ENCODE measurements at places on chromosomes 4 and X.
A peak's percentile ranks its signal among the peaks of the same experiment; 100 is the strongest.

GRCh38 chrX:131792789-131793462 lies 230.2 kb upstream of the STK26 start:
- peak; percentile 53 for DNase-seq

DNA sequence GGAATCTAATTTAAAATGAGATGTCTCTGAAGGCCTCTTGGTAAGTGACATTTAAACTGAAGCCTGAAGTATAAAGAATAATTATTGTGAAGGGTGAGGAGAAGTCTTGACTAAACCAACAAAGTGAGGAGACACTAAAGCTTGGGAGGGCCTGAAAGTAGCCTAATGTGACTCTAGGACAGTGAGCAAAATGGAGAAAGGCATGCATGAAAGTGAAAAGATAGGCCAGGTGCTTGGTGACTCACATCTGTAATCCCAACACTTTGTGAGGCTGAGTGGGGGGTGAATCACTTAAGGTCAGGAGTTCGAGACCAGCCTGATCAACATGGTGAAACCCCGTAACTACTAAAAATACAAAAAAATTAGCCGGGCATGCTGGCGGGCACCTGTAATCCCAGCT lies 46.9 kb upstream of the SMARCAD1 start:
- no peak for DNase-seq

- DNase-seq, result no peak
Measured at GRCh38 chr4:140186651-140187315, 32.8 kb upstream of the MAML3 start.

- peak; percentile 57 for DNase-seq
Measured at GRCh38 chrX:101287402-101287801, 3.7 kb downstream of the TAF7L start.

- DNase-seq, result no peak
Measured at GRCh38 chrX:96692454-96692853, 7.8 kb downstream of the DIAPH2 start.

- DNase-seq, result no peak
Measured at GRCh38 chr4:160795216-160795615, 1368.6 kb downstream of the FSTL5 start.

DNA sequence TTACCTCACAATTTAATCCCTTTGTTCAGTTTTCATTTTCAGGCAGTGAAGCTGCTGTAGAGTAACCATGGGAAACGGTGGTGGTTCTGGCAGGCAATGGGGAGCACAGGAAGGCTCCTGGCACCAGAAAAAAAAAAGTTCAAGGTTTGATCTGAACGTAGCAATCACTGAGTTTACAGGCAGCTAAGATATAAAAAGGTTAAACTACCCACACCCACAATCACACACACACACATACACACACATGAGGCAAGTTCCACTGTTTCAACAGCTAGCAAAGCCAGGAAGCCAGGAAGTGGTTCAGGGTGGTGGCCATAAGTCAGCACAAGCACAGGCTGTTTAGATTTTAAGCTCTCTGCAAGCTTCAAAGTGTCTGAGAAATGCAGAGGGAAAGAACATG lies at the start of gene SULT1B1:
TSS of gene SULT1B1 (minus strand) at position 166 of the 400 bp plus-strand sequence. CDS start 5,403 bp downstream, outside the sequence.
- DNase-seq, result no peak

- DNase-seq, result no peak
Measured at GRCh38 chr4:56215141-56215783, 172.0 kb downstream of the AASDH start.

- no peak for DNase-seq
Measured at GRCh38 chrX:29196501-29196900, 609.3 kb downstream of the IL1RAPL1 start.

- DNase-seq, result peak; percentile 21
Measured at GRCh38 chr4:140052050-140052449, 101.9 kb downstream of the MAML3 start.

- DNase-seq, result no peak
Measured at GRCh38 chr4:162241857-162242256, 78.1 kb upstream of the FSTL5 start.

GRCh38 chr4:187478292-187479140 lies 517.1 kb upstream of the ZFP42 start:
- no peak for DNase-seq

- no peak for DNase-seq
Measured at GRCh38 chrX:115576676-115577075, 15.7 kb downstream of the PLS3 start.

DNA sequence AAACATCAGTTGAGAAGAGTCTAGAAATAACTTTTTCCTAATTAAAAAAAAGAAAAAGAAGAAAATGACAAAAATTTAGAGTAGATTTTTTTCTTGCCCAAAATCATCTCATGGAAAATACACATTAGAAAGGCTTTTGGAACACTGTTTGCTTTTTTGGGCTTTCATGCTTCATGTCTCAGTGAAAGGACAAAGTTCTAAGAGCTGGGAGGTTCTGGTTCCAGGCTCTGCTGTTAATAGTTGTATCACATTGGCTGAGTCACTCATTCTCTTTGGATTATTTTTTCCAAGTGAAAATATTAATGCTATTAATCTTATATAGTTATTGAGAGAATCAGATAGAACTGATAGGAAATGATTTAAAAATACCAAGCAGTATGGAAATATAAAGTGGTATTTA lies 32.9 kb upstream of the ETNPPL start:
- no peak for DNase-seq

- no peak for DNase-seq
Measured at GRCh38 chr4:153962311-153963039, 173.6 kb upstream of the SFRP2 start.

- no peak for DNase-seq
Measured at GRCh38 chr4:4613126-4613465, 71.2 kb upstream of the STX18 start.

DNA sequence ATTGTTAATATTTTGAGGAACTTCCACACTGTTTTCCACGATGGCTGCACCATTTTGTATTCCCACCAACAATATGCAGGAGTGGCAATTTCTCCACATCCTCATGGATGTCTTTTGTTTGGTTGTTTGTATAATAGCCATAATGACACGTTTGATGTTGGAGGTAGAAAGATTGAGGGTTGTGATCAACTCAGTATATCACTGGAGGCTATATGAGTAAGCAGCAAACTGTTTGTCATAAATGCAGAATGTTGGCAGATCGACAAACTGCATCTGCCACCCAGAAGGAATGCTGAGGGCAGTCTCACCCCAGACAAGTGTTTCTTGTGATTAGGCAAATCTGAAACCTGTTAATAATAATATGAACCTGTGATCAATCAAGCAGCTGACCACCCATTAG lies 243.9 kb upstream of the WDFY3 start:
- no peak for DNase-seq

- no peak for DNase-seq
Measured at GRCh38 chr4:169258141-169258540, 12.6 kb downstream of the SH3RF1 start.

DNA sequence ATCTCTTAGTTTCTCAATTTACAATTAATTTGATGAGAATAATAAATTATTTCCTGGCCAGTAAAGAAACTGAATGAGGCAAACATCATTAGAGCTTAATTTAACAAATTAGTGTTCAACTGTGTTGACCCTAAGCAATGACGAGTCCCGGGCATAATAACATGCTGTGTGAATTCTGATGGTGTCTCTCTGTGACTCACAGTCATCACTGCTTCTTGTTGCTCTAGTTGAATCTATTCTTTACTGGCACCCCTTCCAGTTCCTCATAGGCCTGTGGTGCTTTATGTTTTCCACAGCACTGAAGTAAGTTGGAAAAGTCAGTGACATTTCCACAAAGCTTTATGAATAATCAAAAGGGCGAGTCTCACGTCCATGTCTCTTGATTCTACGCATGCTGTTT lies 57.7 kb upstream of the SLC7A11 start:
- DNase-seq, result no peak

DNA sequence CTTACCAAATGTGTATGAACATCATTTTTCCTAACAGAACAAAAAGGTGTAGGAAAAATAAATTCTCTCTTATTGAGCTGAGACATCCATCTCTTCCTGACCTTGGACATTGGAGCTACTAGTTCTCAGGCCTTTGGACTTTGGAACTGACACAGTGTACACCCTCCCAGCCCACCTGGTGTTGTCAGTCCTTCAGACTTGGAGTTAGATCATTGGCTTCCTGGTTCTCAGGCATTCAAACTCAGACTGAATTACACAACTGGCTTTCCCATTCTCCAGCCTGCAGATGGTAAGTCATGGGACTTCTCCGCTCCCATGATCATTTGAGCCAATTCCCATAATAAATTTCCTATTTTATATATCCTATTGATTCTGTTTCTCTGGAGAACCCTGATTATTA lies 84.8 kb upstream of the EDNRA start:
- DNase-seq, result no peak

DNA sequence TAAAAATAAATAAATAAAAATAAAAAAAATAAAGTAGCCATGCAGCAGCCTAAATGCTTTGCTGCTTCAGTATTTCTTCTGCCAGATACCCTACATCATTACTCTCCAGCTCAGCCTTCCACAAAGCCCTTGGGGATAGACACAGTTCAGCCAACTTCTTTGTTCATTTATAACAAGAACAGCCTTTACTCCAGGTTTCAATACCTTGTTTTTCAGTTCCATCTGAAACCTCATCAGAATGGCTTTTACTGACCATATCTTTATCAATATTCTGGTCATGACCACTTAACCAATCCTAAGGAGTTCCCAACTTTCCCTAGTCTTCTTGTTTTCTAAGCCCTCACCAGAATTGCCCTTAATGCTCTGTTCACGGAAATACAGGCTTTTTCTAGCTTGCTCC lies 128.3 kb upstream of the MED14 start:
- DNase-seq, result no peak

GRCh38 chrX:124814106-124814505 lies 467.7 kb downstream of the SH2D1A start:
- DNase-seq, result no peak

DNA sequence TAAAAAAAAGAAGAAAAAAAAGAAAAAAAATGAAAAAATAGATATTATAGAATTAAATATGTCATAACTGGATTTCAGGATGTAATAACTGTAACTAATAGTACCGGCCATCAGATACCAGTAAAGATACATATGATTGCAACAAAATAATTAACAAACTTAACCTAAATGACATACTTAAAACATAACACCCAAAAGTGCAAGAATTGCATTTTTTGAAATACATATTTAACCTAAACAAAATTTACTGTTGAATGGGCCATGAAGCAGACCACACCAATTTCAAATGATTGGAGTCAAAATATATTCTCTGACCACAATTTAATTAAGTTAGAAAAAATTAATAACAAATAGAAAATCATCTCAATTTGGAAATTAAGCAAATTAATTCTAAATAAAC lies 33.1 kb downstream of the GABRA3 start:
- no peak for DNase-seq

DNA sequence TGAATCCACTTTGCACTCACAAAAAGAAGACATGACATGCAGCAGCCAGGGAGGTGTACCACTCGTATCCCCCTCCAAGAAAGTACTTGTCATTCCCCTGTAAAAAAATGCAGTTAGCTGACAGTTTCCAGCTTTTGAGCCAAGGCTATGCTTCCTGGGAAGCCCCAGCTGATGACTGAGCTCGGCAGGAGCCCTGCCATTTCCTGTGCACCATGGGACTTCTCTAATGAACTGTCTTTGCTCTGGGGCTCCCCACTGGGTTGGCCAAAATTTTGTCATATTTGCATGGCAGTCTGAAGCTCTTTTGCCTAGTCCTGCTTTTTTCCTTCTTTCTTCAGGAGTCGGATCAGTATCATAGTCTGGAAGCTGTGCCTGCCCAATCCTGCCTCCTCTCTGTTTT lies 104.5 kb upstream of the MAOA start:
- no peak for DNase-seq

DNA sequence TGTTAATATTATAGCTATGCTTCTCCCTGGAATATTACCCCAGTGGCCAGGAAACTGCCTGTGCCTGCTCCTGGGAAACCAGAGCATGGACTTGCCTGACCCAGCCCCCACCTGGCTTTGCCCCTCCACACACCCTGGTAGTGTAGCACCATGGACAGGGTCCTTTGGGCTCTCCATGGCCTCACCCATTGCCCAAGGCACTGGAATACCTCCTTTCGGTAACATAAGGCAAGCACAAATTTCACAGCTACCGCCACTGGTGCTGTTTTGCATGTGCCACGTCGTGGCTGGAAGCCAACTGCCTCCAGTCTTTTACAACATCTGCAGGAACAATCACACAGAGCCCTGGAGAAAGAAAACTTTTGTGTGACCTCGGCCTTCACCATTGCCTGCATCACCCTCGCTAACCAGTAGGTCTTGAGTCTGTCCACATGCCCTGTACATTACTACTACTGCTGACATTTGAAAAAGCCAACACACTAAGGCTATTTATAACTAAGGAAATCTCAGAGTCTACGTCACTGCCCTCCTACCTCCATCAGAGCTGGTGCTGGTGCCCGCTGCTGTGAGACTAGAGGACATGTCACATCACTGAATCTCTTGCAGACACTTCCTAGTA lies 47.7 kb downstream of the HPGD start:
- no peak for DNase-seq

DNA sequence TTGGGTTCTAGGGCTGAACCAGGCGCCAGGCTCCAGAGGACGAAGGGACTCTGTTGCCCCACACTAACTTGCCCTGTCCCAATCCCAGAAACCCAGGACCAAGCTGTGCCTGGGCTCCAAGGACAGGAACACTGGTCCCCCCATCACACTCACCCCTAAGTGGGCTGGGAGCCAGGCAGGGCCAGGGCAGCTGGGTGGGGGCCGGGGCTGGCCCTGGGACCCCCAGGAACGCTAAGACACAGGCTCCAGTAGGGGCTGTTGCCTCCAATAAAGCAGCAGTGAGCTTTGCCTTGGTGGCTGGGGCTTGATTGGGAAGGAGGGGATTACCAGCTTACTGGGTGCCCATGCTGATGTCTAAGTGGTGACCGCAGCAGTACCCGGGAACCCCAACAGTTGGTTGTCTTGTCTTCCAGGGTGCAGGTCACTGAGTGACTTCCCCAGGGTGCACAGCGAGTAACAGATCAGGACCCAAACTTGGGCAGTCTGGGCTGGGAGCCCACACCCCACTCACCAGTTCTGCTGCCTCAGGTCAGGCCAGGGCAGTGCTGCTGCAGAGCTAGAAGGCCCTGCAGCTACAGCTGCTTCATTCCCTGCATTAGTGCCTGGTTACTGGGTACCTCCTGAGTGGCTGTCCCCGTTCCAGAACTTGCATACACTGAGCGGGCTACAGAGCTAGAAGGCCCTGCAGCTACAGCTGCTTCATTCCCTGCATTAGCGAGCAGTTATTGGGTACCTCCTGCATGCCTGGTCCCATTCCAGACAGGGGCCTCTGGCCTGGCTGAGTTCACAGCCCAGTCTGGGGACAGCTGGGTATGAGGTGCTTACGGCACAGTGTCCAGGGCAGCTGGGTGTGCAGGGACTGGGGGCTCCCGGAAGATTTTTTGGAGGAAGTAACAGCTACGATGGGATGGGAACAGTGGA lies 9.4 kb upstream of the ADD1 start:
- DNase-seq, result peak; percentile 13

- DNase-seq, result no peak
Measured at GRCh38 chr4:53141308-53141707, 224.6 kb downstream of the SCFD2 start.

GRCh38 chr4:80619070-80619674 lies 283.6 kb downstream of the CFAP299 start:
- DNase-seq, result no peak

- no peak for DNase-seq
Measured at GRCh38 chr4:154526151-154526550, 24.0 kb downstream of the PLRG1 start.
